ENCODE measurements at places on chromosomes 3 and 15.

GRCh38 chr15:91104111-91104510 lies 4.1 kb downstream of the SV2B start:
- DNase-seq, result no peak

- DNase-seq, result no peak
Observed at GRCh38 chr15:68667800-68668625, 89.2 kb downstream of the CORO2B start.

GRCh38 chr3:195159814-195160165 lies 111.2 kb downstream of the XXYLT1 start:
- DNase-seq, result peak; percentile 69

DNA sequence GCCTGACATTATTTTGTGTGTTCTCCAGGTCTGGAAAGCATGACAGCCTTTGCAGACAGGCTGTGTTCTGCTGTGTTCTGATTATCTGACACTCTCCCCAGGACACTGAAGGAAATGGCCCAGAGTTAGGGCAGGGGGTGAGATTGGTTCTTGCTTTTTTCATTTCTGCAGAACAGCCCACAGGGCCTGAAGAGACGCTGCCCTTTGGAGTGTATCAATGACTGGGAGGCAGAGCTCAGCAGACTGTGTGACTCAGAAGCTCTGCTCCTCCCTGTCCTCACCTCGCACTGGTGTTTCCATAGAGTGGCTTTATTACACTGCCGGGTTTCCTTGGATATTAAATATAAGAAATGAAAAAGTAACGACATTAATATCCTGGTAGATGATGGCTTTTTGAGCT lies 523.6 kb downstream of the NTRK3 start:
- peak; percentile 17 for DNase-seq

- DNase-seq, result no peak
Observed at GRCh38 chr15:24075420-24076089, 388.4 kb upstream of the NDN start.

DNA sequence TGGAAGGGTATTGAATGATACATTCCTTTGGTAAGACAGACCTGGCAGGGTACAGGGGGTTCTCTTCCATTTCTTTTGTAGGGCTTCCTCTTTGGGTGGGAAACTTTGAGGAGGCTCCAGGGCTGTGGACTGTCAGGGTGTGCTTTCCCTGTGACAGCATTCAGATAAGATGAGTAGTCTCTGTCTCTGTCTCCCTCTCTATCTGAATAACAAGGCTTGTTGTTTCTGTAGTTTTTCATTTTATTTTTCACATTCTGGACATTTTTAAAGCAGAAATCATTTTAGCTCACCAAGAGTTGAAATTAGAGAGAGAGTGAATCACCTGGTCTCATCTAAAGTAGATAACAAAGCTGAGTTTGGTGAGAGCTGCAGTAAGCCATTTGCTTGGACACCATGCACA lies 100.8 kb upstream of the TPM1 start:
- DNase-seq, result no peak

- DNase-seq, result no peak
Observed at GRCh38 chr3:133125802-133126201, 87.6 kb downstream of the TMEM108 start.

DNA sequence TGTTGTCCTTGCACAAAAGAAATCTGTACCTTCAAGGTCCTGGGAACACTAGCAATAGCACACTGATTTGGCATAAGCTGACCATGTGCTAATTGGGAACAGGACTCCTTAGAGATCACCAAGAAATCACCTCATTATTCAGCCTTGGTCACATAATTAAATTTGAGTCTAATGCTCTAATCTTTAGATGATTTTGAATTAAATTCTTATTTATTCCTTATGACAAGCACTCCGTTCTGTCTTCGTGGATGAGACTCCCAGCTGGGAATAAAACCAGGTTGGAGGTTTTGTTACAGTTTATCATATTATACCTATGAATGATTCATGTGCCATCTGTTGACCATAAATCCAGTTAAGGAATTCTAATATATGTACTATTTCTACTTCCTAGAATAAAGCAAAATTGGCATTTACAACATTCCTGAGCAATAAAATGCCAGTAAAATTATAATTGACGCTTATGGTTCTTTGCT lies 162.2 kb downstream of the MYRIP start:
- no peak for DNase-seq

DNA sequence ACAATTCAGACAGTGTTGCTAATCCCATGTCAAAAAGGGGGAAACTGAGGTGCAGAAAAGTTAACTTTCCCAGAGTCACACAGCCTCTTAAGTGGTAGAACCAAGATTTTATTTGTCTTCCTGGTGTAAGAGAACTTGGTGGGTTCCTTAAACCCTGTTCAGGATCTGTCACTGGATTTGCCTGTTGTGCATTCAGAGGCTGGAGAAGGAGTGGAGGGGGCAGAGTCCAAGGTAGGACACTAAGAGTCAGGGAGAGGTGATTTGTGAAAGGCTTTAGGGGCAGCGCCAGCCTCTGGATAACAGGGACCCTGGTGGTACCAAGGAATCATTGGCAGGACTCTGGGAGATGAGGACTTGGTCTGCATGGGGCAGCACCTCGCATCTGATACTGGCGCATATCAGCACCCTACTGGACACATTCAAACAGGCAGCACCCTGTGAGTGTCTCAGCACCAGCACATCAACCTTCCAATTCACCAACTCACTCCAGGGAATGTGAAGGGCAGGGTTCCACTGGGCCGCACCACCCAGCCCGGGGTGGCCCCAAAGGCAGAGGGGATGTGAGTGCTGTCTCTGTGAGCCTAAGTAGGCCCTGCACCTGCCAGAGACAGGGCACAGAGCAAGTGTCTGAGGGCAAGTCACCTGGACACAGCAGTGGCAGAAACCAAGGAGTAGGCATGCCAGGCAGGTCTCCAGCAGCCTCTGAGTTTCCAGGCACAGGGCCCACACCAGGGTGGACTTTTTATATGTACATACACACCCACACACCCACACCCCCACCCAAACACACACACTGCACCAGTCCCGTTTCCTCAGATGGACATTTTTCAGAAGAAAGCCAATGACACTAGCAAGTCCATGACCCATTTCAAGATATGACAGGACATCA lies 71.6 kb downstream of the LIPC start:
- DNase-seq, result no peak

GRCh38 chr3:18044191-18044590 lies 301.8 kb upstream of the TBC1D5 start:
- DNase-seq, result no peak

DNA sequence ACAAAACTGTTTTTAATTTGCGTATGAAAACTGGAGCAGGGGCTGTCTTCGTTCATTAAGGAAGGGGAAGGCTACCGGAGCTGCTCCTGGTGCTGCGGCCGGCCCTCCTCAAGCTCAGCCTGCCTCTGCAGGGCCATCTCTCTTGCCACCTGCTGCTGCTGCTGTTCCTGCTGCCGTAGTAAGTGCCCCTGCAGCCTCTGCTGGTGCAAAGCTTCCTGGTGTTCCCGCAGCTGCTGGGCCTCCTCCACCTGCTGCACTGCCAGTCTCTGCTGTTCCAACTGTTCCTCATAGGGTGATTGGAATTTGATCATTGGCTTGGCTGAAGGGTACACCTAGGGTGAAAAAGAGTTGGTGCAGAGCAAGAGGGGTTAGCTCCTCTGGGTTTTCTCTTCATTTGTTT lies 66.0 kb downstream of the GOLIM4 start:
- no peak for DNase-seq

- no peak for DNase-seq
Observed at GRCh38 chr3:127651516-127652172, 21.1 kb upstream of the ABTB1 start.

GRCh38 chr3:72769758-72770540 lies 78.3 kb downstream of the SHQ1 start:
- no peak for DNase-seq

All from AG08395 (cell line).